ENCODE measurements at places on chromosomes 1 and 21. TPM values are rescaled to one million over a fixed set of nuclear protein-coding genes. Genes with fewer than 3 reads are reported as not detected.

- ATAC-seq: no peak
These were observed 29.8 kb downstream of the C1orf116 start for GRCh38 chr1:207002724-207003146.

DNA sequence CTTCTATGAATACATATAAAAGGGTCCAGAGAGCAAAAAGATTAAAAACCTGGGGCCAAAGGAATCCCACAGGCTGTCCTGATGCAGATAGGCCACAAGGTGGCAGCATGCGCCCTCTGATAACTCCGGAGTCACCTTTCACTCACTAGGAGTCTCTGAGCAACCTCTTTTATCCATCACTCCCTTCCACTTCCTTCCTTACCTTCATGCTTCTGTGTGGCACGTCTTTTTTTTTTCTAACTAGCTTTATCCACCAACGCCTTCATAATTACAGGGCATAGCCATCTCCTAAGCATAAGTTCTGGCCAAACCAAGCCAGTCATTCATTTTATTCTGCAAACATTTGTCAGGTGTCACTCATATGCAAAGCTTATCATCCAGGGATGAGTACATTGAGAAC is 3.9 kb upstream of the PGLYRP4 start:
- peak; percentile 63 for ATAC-seq

GRCh38 chr21:43958364-43959158 is 53.5 kb upstream of the TRAPPC10 start:
- no peak for ATAC-seq

- no peak for ATAC-seq
These were observed 6.9 kb upstream of the PROX1 start for GRCh38 chr1:213980906-213981305.

GRCh38 chr1:160924791-160925651 is 29.6 kb downstream of the ITLN2 start:
- ATAC-seq: no peak

- no peak for ATAC-seq
These were observed 75.1 kb downstream of the ZNF281 start for GRCh38 chr1:200334661-200335256.

DNA sequence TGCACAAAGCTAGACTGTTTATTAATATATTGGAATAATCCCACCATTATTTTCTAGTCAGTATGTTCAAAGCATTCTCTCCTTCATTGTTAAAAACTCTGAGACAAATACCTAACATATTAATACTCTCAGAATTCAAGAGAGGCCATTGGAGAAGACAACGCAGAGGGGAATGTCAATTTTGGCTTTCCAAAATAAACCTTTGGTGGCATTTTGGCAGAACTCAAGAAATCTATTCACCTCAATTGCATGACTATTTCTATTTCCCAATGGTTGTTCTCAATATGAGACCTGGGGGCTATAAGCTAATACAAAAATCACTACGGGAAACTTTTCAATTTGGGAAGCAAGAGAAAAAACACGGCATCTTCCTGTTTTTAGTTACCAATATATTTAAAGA is 58.5 kb downstream of the RUSC1 start:
- ATAC-seq: no peak

DNA sequence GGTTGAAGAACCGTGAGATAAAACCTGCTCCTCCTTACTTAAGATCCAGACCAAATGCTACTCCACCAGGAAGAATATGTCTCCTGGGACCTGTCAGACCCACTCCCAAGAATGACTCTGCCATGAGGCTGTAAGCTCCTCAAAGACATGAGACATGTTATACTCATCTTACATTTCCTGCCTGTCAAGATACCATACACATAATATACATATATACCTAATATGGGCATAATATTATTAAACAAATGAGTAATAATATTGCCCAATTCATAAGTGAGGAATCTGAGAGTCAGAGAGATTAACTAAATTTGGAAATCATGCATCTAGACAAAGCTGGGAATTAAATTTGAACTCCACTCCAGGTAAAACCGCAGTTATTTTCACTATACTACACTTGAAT is 634.9 kb downstream of the LMO4 start:
- no peak for ATAC-seq

- ATAC-seq: peak; percentile 74
These were observed 48.0 kb downstream of the H3-3A start for GRCh38 chr1:226110249-226111097.

- ATAC-seq: no peak
These were observed 66.0 kb upstream of the TINAGL1 start for GRCh38 chr1:31510304-31510703.

DNA sequence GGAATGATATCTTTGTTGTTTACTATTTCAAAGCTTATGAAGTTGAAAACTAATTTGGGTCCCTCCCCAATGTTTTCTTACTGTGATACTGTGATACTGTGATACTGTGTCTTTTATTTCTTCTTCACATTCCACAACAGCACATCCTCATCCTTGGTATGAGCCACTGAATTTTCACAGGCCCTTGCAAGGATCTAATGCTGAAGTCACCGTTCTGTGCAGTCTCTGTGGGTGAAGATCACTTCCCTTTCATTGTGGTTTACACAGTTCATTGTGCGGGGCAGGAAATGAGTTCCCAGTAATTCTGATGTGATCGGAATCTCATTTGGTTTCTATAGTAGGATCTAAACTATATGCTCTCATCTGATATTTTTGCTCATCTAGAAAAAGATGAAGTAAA is 32.1 kb upstream of the PAXBP1 start:
- ATAC-seq: no peak

DNA sequence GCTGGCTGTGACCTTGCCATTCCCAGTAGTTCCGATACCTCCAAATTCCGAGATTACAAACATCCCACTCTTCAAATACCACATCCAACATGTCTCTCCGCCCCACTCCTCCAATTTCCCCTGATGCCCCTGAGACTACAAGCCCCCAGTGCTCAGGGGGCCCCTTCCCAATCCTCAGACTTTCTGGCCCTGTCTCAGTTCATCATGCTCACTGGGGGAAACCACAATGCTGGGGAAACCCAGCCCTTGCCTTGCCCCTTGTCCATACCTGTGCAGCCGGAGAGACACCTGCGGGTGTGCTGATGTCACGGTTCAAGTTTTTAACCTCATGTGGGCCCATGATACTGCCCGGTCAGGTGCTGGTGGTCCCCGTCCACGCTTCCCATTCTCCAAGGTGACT is 226.6 kb downstream of the CAMTA1 start:
- ATAC-seq: no peak

GRCh38 chr1:100322436-100323211 is 29.7 kb upstream of the CDC14A start:
- ATAC-seq: peak; percentile 70

GRCh38 chr1:43526002-43526401 is 4.7 kb upstream of the PTPRF start:
- no peak for ATAC-seq

DNA sequence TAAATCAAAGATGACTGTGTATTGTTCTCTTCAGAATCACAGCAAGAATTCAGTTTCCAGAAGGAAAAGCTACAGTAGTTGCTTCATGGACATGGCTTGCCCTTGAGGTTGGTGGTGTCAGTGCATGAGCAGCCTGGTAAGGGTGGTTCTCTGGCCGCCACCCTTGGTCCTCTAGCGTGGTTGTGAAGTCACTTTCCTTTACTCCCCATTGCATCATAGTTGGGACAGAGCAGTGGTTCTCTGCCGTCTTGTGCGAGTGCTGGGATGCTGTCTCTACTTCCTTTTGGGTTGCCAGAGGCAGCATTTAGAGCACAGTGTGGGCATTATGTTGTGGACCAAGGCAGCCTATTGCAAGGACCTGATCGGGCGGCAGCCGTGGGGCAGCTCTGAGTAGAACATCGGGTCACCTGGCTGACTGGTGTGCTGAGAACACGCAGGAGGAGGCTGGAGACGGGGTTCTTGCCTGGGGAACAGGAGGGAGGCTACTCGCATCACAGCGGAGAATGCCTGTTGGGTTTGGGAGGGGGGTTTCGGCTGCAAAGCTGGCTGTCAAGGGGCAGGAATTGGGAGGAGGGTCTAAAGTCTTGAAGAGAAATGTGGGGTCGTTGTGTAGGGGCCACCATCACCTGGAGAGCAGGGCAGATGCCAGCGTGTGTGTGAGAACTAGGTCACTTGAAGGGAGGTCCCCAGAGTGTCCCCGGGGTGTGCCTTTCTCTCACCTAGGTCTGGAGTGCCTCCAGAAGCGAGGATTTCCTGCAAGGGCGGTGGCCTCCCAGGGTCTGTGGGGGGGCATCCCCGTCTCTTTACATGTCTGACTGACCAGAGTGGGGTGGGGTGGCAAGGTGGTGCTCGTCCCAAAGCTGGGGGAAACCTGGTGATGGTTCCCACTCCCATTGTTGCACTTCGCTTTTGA is 6.3 kb downstream of the ARF1 start:
- ATAC-seq: no peak

GRCh38 chr1:100107696-100108095 is 25.0 kb downstream of the SASS6 start:
- no peak for ATAC-seq

- ATAC-seq: no peak
These were observed 13.3 kb upstream of the ETV3 start for GRCh38 chr1:157151506-157151905.

- no peak for ATAC-seq
These were observed 39.2 kb upstream of the POU3F1 start for GRCh38 chr1:38085666-38086330.

DNA sequence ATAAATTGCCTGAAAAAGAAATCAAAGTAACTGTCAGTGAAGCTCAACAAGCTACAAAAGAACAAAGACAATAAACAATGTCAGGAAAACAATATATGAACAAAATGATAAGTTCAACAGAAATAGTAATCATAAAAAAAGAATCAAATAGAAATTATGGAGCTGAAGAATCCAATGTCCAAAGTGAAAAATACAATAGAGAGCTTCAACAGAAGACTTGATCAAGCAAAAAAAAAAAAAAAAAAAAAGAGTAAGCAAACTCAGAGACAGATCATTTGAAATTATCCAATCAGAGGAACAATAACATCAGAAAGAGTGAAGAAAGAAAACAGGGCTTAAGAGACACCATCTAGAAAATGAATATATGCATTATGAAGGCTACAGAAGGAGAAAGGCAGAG is 251.4 kb upstream of the SAMSN1 start:
- no peak for ATAC-seq

DNA sequence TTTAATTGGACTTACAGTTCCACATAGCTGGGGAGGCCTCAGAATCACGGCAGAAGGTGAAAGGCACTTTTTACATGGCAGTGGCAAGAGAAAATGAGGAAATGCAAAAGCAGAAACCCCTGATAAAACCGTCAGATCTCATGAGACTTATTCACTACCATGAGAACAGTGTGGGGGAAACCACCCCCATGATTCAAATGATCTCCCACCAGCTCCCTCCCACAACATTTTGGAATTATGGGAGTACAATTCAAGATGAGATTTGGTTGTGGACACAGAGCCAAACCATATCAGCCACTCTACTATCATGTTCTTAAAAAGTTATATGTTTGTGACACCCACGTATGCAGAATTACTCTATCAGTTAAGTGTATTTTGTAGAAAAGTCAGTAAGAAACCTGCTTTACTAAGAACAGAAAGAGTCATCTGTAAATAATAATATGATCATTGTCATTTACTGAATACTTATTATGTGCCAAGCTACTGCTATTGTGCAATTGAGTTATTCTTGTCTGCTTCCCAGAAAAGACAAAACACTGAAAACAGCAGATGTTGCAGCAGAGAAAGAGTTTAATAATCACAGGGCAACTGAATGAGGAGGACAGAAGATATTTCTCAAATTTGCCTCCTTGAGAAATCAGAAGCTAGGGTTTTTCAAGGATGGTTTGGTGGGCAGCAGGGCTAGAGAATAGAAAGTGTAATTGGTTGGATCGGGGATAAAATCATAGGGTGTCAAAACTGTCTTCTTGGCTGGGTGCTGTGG is 207.7 kb upstream of the FGGY start:
- ATAC-seq: no peak

GRCh38 chr1:4670265-4670664 is 15.9 kb downstream of the AJAP1 start:
- no peak for ATAC-seq

DNA sequence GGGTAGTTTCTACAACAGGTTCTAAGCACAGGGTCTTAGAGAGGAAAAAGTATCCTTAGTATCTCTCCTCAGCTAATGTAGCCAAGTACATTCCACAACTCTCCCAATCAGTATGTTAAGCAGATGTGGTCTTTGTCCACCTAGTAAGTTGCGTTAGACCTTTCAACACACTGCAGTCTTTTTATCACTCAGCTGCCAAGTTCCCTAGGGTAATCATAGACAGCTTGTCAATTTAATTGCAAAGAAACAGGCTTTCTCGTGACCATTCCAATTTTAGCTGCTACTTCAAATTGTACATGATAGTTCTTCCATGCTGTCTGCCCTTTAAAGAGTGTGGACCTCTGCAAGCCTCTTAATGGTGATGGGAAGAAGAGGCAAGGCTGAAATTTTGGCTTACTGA is 211.8 kb upstream of the PKN2 start:
- ATAC-seq: no peak

DNA sequence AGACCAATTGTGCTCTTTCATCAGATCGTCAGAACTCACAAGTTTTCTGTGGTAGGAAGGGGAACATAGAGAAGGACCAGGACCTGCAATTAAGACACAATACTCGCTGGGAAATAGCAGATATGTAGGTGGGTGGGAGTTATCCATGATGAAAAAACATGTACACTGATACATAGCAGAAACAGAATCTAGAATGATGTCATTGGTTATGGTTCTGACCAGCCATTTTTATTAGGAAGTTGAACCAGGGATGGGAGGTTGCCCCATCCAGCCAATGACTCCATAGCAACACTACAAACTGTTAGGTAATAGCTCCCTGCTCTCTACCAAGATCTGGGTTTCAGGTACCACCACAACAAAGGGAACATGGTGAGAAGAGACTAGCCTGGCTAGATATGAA is 393.5 kb upstream of the PBX1 start:
- no peak for ATAC-seq

- ATAC-seq: no peak
These were observed 1712.5 kb downstream of the NCAM2 start for GRCh38 chr21:22710721-22711120.

GRCh38 chr1:211329764-211330201 is 3.1 kb downstream of the TRAF5 start:
- ATAC-seq: no peak

GRCh38 chr1:245313576-245313975 is 158.8 kb downstream of the KIF26B start:
- no peak for ATAC-seq

- ATAC-seq: no peak
These were observed 17.1 kb downstream of the CAPZA1 start for GRCh38 chr1:112636597-112637253.

OR10J1 gene
- not detected for total RNA-seq

APCS gene
- not detected for total RNA-seq

MX2 gene
- 7.8 TPM for total RNA-seq

URB2 gene
- 11.5 TPM for total RNA-seq

ALX3 gene
- not detected for total RNA-seq

AHDC1 gene
- total RNA-seq: 21.8 TPM

HCRTR1 gene
- not detected for total RNA-seq

HIVEP3 gene
- 3.5 TPM for total RNA-seq

LCE1F gene
- total RNA-seq: not detected

GNG12 gene
- total RNA-seq: 175 TPM

FCRL4 gene
- total RNA-seq: not detected

C1orf87 gene
- not detected for total RNA-seq

PALMD gene
- 46.7 TPM for total RNA-seq

BRDT gene
- total RNA-seq: not detected

JAM2 gene
- 25.4 TPM for total RNA-seq

TAS1R1 gene
- total RNA-seq: not detected

DYNLT4 gene
- total RNA-seq: not detected

F5 gene
- total RNA-seq: 3.5 TPM

LIPI gene
- total RNA-seq: not detected

All from gastroesophageal sphincter (tissue), 4 donors.